NCI-H526 (cell line): ENCODE measurements at places on chromosomes 12 and 14.

- no peak for DNase-seq
Observed at GRCh38 chr12:15216036-15216889, 5.0 kb downstream of the RERG start.

- DNase-seq = no peak
Observed at GRCh38 chr14:91997492-91997891, 42.4 kb downstream of the TRIP11 start.

DNA sequence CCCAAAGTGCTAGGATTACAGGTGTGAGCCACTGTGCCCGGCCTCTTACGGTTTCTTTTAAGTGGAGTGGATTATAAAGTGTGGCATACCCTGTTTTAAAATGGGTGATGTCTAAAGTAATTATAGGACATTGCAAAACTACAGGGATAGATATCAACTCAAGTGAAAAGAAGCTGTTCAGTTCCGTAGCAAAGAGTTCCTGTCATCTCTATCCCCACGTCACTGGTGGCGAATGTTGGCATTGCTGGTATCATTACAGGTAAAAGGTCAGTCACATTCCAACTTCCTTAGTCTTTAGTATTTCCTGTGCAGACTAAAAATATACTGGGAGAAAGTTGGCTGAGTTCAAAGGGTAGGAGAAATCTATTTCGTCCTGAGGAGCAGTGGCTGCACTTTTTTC is 95.6 kb upstream of the SLC38A2 start:
- no peak for DNase-seq

- no peak for DNase-seq
Observed at GRCh38 chr14:31902945-31903646, 174.0 kb upstream of the ARHGAP5 start.

GRCh38 chr14:38662781-38663180 is 406.9 kb upstream of the CLEC14A start:
- no peak for DNase-seq

GRCh38 chr14:69708049-69708448 is 58.9 kb upstream of the SRSF5 start:
- no peak for DNase-seq

- no peak for DNase-seq
Observed at GRCh38 chr14:68825729-68826128, 32.9 kb upstream of the ZFP36L1 start.

DNA sequence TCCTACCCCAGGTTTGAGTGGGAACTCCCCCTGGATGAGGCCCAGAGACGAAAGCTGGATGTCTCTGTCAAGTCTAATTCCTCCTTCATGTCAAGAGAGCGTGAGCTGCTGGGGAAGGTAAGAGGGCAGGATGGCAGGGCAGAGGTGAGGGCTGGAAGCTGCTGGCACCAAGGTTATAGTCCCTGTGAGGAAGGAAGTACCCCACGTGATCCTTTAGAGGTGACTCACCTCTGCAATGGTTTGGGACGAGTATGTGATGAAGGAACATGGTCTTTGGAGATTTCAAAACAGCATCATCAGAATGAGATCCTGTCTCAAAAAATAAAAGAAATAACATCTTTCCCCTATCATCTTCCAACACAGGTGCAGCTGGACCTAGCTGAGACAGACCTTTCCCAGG is 9.2 kb upstream of the MYL6B start:
- no peak for DNase-seq
